ENCODE measurements at places on chromosomes 4 and X.

DNA sequence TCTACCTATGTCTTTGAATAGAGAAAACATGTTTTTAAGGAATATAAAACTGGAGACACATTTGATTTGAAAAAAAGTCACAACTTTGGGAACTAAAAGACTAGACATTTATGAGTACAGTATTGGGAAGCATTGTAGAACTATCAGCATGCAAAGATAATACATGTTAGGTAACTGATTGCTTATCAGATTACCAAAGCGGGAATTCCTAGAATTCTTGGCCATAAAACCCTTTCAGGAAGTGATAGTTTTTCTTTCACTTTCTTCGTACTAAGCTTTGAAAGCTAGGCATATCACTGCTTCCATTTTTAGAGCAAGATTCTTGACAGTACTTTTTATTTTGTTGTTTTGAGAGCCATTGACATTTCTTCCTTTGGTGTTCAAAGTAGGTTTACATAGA lies 646.6 kb upstream of the PITX2 start:
- DNase-seq = no peak

GRCh38 chr4:86855572-86855971 lies 6.4 kb upstream of the SLC10A6 start:
- DNase-seq = no peak

GRCh38 chr4:112550728-112551127 lies 34.7 kb upstream of the NEUROG2 start:
- no peak for DNase-seq

GRCh38 chr4:81214881-81215868 lies at the start of gene PRKG2:
Gene PRKG2 (minus strand): TSS chr4:81215222. CDS start chr4:81205047, 10,175 bp downstream.
- no peak for DNase-seq

DNA sequence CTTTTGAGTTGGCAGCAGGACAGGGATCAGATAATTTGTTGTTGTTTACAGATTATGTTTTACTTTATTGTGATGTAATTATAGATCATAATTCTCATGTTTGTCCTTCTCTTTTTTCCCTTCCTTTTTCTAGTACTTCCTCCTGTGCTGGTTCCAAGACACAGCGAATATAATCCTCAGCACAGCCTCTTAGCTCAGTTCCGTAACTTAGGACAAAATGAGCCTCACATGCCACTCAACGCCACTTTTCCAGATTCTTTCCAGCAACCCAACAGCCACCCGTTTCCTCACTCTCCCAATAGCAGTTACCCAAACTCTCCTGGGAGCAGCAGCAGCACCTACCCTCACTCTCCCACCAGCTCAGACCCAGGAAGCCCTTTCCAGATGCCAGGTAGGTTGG lies 58.0 kb downstream of the SMAD1 start:
- DNase-seq = no peak

- DNase-seq = no peak
These were observed 533.0 kb upstream of the ARX start for GRCh38 chrX:25548811-25549210.

DNA sequence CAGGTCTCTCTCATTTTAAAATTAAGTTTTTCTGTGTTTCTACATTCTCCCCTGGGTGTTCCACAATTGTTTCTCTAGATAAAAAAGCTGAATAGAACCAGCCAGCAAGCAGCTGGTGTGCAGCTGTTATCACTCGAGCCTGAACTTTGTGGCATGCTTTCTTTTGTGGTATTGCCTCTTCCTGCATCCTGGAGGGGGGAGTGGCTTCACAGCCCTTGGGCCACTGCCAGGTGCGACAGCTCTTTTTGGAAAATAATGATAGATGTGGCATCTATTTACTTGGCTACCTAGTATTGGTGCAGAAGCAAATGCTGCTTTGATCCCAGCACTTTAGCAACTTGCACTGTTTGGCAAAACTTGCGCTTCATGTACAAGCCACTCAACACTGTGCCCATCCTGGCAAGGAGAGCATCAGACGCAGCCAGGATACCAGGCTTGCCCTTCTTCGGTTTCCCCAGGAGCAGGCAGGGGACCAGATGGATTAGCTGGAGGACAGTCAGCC lies 69.4 kb downstream of the HMGB2 start:
- DNase-seq = no peak

DNA sequence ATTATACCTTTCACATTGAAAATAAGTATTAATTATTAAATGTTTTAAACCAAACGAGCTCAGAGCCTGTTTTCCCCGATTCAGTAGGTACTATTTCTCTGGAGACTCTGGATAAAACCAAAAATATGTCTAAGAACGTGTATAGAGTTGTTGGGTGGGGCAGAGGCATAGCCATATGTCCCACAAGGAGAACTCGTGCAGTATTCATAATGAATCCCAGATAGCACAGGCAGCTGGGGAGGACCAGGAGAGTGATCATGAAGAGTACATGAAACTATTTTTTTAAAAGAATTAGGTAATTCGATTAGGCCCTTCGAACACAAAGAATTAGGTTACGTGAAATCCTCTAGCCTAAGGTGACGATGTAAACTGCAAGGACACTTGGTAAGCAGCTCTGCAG lies 76.1 kb downstream of the CLDN22 start:
- DNase-seq = no peak

- no peak for DNase-seq
These were observed 2.1 kb upstream of the ARSJ start for GRCh38 chr4:113981591-113981990.

DNA sequence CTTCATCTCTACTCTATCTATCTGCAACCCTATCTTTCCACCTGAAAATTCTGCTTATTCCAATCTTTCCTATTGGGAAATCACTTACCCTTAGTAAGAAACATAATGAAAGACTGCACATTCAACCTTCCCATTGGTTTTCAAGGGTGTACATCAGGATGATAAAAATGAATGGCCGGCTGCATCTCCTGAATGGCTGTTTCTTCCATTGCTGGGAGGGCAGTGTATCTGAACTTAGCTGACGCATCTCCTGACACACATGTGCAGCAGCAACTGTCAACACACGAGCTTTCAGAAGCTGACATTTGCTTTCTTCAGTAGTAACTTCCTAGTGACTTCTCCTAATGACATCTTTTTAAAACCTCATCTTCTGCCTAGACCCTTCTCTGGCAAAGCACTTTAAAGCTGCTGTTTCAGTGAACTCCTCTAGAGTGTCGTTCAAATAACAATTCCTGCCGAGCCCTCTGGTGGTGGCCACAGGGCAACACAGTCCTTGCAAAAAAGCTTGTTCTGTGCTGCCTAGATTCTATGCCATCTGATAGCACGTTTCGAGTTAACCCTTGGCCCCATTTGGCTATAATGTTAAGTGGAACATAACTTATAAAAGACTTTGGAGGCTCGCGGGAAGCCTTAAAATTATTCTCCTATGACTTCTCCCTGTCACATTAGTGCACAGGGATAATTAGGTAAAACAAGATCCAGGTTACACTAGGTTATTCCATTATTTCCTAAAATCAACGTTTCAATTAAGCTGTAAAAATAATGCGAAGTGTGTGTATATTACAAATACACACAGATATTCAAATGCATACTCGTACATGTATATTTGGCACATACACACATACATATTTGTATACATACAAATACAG lies 2340.7 kb downstream of the PCDH7 start:
- DNase-seq = peak; percentile 59

DNA sequence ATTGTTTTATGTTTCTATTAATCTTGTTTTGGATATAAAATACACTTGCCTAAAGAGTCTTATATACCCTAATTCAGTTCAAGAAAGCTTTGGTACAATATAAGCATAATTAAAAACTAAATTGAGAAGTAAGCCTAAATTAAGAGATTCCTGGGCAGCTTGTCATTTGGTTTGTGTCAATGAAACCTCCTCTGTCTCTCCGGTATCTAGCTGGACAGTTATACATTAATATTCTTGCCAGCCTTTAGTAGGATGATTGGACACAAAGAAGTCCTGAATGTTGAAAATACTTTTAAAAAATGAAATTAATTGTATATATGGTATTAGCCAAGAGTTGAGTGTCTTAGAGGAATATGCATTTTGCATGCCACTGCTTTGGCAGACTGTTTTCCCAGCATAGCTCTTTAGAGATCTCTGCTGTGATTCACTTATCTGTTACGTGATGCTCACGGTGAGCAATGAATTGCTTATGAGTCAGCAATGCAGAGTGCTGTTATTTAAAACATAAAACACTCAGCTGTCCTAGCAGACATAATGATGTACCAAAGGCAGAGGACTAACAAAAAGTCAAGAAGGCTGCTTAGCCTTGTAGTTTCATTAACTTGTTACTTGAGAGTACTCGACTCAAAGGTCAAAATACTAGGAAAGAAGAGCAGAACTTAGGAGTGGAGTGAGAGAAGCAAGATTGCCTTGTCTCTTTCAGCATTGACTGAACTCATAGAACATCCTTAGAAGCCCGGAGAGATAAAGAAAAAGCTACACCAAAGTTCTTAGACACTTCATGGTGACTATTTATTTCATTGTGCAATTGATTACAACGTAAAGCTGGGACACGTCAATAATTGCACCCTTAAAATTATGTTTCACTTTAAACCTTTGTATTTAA lies 1296.1 kb upstream of the PCDH7 start:
- DNase-seq = no peak

DNA sequence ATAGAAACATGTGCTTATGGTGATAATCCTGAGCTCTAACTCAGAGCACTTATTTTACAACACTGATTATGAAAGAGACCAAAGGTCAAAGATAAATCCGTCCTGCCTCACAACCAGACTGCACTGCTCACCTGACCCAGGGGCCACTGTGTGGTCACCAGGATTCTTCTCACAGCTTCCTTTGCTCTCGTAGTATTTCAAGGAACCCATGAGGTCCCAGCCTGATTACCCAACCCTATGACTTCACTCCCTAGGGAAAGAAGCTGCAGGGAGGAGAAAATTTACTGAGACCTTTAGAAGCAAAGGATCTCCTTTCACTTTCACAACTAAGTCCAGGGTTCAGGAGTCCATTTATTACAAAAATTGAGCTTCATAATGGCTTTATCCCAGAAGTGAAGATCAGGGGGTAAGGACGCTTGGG lies 9.6 kb downstream of the SLC25A5 start:
- peak; percentile 61 for DNase-seq

- no peak for DNase-seq
These were observed 7.5 kb upstream of the SETD7 start for GRCh38 chr4:139563515-139563914.

DNA sequence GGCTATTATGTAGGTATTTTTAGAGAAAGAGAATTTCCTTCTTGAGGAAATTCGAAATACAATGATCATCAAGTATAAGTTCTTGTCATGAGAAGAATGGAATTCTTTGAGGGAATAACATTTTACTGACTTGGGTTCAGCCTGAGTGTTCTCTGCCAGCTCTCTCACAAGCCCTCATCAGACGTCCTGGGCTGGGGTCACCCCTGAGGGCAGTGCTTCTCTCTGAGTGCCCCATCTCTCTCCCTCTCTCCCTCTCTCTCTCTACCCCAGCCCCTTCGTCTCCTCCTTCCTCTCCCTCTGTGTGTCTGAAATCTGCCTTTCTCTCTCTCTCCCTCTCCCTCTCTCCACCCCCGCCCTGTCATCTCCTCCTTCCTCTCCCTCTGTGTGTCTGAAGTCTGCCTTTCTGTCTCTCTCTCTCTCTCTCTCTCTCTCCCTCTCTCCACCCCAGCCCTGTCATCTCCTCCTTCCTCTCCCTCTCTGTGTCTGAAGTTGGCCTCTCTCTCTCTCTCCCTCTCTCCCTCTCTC lies 241.7 kb upstream of the PSAPL1 start:
- DNase-seq = no peak

DNA sequence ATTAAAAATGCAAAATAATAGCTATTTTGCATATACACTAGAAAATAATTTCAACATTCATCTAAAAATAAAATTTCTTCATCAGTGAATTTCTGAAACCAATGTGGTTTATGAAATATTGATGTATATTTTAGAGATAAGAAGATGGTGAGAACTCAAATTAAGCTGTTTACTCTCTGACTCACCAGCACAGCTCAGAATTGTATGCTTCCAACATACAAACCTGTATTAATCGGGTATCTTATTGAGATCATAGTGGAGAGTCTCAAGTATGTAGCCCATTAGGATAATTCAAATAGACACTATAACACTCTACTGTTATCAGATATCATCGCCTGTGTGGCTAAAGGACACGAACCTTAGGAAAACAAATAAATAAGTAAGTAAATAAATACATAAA lies 899.5 kb upstream of the INTU start:
- no peak for DNase-seq

DNA sequence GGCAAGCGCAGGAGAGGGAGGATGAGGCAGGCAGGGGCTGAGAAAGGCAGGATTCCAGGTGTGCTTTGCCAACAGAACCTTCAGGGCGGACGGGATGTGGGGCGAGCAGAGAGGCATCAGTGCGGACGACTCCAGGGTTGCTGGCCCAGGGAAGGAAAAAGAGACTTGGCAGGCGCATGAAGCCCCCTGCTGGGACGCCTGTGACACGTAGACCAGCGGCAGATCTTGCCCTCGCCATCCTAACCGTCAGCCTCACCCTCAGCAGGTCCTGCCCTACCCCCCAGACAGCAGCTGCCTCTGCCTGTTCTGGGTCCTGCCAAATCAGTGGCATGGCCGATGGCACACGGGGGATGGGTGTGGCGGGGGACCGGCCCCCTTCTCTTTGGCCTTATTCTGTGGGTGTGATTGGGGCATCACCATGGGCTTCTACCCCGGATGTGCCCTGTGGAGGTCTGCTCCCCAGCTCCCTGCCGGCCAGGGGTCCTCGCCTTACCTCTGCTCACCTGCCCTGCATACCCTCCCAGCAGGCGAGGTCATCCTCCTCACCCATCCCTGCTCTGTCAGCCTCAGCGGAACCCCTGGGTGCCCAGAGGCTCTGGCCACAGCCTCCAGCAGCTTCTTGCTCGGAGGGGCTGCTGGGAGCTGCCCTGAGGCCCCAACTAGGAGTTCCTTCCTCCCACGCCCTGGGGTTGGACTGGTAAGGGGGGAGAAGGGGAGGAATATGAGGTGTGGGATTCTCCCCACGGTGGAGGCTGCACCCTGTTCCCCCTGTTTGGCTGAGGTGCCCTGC lies 2.9 kb upstream of the SH3BP2 start:
- no peak for DNase-seq

- DNase-seq = no peak
These were observed 4.1 kb downstream of the IL9R start for GRCh38 chrX:156001667-156002021.

GRCh38 chr4:189341881-189342280 lies 598.8 kb upstream of the FRG1 start:
- DNase-seq = no peak

Data from left lobe of liver (tissue), 2 donors.